ENCODE measurements at places on chromosomes 7 and 10.

DNA sequence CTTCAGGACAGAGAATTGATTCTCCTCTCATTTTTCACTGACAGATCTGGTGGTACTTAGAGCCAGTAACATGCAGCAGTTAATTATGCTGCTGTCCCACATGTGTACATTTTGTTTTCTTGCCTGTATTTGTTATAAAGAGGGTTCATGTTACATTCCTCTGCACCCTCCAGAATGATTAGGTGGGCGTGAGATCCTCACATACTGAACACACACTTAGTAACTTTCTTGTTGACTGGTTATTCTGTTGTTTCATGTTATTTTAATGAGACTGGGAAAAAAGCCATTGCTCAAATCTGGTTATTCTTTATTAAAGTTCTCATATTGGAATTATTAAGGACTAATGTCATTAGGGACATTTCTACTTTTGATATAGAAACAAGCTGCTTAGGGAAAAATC lies 409.1 kb downstream of the SDK1 start:
- no peak for DNase-seq

DNA sequence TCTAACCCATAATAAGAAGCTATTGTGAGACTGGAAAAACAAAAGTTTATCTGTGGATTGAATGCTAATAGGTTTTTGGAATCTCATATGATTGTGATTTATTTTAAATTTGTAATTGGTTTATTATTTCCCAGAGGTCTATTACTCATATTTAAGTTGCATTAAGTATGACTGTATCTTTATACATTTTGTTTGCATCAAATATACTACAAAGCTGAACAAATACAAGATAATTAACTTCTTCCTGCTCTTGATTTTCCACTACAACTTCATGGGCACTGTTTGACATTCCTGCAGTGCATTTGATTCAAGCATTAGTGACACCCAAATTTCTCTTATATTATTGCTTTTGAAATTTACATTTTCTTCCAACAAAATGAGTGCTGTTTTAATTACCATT lies 303.8 kb upstream of the LRRTM3 start:
- DNase-seq = no peak

DNA sequence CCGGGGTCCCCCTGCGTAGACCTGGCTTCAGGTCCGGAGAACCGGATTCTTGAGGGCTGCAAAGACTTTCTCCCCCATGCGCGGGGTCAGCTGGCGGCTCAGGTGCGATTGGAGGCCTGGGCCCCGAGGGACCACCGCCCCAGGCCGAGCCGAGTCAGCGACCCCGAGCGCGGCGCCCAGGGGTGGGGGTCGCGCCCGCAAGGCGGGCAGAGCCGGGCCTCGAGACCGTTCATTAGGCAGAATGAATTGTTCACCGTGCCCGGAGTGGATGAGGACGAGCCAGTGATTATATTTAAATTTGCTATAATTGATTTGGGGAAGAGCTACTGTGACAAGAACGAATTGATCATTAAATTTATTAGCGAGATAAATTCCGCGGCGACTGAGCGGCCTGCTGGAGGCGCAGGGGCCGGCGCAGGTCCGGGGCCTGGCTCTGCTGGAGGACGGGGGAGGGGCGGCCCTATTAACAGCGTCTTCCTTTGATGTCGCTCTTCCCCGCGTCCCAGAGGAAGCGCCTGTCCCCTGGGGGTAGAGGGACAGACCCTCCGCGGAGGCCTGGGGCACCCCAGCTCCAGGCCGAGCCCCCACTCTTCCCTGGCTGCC lies 7.5 kb downstream of the MNX1 start:
- DNase-seq = no peak

DNA sequence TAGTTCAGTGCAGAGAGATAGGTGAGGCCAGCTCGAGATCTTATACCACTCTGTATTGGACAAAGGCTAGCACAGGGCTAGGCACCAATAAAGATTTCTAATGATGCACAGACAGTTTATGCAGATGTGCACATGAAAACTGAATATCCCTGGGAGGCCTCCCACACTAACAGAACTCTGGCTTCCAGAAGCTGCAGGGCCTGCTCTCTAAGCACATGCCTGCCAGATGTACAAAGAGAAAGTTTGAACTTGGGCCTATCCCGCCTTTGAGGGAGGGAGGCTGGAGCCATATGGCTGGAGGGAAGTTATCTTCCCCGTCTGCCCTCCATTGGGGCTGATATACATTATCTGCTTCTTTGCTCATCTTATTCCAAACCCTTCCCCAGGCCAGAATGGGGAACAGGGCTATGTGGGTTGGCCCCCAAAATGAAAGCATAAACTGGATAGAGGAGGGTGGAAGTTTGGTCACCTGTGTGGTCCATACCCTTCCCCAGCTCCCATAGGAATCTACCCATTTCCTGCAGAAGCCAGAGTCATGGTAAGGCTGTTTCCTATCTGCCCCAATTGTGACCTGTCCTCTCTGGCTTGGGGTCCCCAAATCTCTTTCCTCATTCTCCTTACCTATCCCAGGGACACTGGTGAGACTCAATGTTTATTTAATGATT lies 3.8 kb downstream of the KAZALD1 start:
- DNase-seq = no peak

DNA sequence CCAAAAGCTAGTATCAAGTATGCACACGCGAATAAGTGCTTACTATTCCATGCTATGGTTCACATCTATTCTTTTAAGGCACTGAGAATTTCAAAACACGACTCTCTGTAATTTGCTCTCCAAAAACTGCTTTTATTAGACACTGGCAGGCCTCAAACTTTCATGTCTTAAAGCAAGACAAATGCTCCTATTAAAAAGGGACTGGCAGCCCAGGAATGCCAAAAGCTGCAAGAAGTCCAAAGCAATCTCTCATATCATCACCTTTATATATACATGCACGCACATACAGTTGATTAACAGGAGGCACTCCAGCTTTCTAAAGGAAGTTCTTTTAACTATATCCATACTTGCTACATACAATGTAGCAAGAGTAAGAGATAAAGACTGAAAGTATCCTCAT lies 34.8 kb downstream of the UBE2H start:
- no peak for DNase-seq

- DNase-seq = no peak
Observed at GRCh38 chr10:122521011-122521410, 39.5 kb upstream of the DMBT1 start.

- peak; percentile 93 for DNase-seq
Observed at GRCh38 chr7:101017064-101017777, 2.7 kb upstream of the MUC17 start.

DNA sequence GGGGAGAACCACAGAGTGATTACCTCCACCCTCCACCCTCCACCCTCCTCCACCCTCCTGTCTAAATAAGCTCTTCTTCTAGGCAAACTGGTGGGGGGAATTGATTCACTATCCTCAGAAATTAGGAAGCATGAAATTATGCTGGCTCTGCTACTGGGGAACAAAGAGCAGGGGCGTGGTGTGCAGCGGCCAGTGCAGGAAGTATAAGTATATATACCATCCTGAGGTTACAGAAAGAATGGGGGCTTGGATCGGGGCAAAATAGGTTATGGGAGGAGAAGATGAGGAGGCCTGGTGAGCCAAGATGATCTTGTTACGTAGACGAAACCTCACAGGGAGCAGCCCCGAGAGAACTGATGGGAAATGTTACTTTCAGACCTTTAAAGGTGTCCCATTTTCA lies 49.1 kb downstream of the SYPL1 start:
- DNase-seq = peak; percentile 49

GRCh38 chr10:53491774-53492173 lies 719.2 kb upstream of the MBL2 start:
- DNase-seq = no peak

DNA sequence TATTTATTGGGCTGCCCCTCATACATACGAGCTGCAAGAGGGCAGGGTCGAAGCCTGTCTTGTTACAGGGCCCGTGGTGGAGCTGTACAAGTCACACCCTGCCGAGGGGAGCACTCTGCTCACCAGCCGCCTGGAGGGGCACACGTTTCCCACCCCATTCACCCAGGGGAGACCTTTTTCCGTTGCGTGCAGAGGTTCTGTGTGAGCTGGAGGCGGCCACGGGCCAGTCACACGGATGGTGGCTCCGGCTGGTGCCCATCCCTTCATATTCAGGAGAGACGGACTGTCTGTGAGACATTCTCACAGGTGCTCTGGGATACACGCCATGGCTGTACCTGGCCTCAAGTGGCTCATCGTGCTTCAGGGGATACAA lies 47.9 kb upstream of the FAM20C start:
- no peak for DNase-seq

DNA sequence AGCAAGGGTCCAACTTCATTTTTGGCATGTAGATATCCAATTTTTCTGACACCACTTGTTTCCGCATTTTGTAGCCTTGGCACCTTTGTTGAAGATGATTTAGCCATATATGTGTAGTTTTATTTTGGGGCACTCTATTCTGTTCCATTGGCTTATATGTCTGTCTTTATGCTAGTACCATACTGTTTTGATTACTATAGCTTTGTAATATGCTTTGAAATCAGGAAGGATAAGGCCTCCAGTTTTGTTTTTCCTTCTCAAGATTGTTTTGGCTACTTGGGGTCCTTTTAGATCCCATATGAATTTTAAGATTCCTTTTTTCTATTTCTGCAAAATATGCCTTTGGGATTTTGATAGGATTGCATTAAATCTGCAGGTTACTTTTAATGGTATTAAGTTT lies 9.5 kb upstream of the BTBD16 start:
- no peak for DNase-seq

GRCh38 chr7:74083928-74084721 lies 521 bp downstream of the LIMK1 start:
- DNase-seq = peak; percentile 62

DNA sequence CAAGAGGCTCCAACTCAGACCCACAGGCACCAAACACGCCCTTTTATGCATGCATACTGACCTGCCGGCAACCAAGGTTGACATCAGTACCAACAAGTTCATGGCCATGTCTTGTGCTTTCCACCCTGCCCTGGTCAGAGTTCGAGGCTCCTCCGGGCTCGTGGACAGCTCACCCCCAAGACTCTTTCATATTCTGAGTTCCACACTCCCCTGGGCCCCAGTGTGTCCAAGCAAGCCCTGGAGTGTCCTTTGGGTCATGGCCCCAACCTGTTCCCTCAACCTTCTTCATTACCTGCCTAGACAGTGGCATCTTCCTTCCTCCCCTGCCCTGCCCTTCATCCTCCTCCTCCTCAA lies 40.5 kb downstream of the HIF1AN start:
- no peak for DNase-seq

- DNase-seq = no peak
Observed at GRCh38 chr7:25857376-25858067, 294.5 kb upstream of the NFE2L3 start.

- no peak for DNase-seq
Observed at GRCh38 chr10:88659725-88660597, 4.3 kb upstream of the LIPF start.

- no peak for DNase-seq
Observed at GRCh38 chr10:103871006-103871405, 15.6 kb upstream of the SH3PXD2A start.

- no peak for DNase-seq
Observed at GRCh38 chr7:132077971-132078685, 498.1 kb downstream of the PLXNA4 start.

DNA sequence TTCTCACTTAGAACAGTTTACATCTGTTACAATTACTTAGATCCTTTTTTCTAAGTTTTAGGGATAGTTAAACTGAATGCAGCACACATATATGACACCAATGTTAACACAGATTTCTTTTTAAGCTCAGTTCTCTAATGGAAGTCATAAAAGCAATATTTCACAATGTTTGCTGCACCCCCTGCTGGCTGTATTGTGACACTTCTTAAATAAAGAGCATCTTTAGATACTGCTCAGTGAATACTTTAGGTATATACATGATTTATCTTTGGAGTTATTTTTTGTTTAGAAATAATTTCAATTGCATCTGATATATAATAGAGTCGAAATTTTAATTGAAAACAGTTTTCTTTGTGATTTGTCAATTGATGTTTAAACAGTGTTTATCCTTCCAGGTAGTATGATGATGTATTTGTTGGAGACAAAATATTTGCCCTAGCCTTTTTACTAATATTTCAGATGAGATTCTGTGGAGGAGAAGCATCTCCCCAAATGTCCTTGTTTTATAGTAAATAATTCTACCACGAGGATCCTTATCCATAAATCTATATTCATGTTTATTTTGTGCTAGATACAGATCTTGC lies 174.4 kb downstream of the ST7 start:
- DNase-seq = peak; percentile 68

- peak; percentile 75 for DNase-seq
Observed at GRCh38 chr10:24617771-24618396, 105.8 kb downstream of the ARHGAP21 start.

GRCh38 chr7:83672157-83672556 lies 23.2 kb upstream of the SEMA3E start:
- no peak for DNase-seq

GRCh38 chr10:70561558-70561957 lies 41.0 kb downstream of the PRF1 start:
- no peak for DNase-seq

GRCh38 chr7:73865738-73866445 lies 4.9 kb downstream of the TMEM270 start:
- peak; percentile 72 for DNase-seq

- DNase-seq = no peak
Observed at GRCh38 chr7:141200191-141201108, 126.6 kb downstream of the TMEM178B start.

- DNase-seq = no peak
Observed at GRCh38 chr7:4030346-4030950, 651.6 kb upstream of the FOXK1 start.

All from suppressor macrophage (primary cell).